ENCODE measurements at places on chromosomes 11 and 22.
A peak's percentile ranks its signal among the peaks of the same experiment; 100 is the strongest.

GRCh38 chr11:10777393-10777793 is 26.3 kb downstream of the CTR9 start:
- DNase-seq = no peak

DNA sequence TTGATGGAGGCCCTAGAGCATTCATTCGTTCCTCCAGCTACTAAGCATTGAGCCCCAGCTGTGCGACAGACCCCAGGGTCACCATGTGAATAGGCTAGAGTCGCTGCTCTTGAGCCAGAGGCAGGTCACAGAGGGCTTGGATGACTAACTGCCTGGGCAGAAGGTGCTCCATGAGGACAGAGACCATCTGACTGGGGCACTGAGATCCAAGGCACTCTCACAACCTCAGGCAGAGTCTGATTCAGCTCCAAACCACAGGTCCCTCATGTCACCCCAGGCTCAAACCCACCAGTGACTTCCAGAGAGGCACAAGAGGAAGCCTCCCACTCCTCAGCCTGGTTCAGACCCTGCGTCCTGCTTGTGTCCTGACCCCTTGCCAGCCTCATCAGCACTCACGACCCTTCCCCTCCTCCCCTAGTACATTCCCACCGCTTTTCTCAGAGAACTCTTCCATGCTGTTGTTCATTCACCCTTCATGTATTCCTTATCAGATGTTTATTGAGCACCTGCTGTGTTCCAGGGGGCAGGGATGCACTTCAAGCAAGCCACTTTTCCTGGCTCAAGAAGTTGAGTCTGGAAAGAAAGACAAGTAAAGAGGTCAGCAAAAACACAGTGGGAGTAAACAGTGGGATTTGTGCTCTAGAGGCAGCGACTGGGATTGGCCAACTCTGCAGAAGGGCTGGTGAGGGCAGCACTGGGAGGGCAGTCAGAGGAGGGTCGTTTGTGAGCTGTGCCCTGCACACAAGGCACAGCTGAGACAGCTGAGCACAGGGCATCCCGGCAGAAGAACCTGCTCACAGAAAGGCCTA is 9.3 kb downstream of the OAF start:
- no peak for DNase-seq

DNA sequence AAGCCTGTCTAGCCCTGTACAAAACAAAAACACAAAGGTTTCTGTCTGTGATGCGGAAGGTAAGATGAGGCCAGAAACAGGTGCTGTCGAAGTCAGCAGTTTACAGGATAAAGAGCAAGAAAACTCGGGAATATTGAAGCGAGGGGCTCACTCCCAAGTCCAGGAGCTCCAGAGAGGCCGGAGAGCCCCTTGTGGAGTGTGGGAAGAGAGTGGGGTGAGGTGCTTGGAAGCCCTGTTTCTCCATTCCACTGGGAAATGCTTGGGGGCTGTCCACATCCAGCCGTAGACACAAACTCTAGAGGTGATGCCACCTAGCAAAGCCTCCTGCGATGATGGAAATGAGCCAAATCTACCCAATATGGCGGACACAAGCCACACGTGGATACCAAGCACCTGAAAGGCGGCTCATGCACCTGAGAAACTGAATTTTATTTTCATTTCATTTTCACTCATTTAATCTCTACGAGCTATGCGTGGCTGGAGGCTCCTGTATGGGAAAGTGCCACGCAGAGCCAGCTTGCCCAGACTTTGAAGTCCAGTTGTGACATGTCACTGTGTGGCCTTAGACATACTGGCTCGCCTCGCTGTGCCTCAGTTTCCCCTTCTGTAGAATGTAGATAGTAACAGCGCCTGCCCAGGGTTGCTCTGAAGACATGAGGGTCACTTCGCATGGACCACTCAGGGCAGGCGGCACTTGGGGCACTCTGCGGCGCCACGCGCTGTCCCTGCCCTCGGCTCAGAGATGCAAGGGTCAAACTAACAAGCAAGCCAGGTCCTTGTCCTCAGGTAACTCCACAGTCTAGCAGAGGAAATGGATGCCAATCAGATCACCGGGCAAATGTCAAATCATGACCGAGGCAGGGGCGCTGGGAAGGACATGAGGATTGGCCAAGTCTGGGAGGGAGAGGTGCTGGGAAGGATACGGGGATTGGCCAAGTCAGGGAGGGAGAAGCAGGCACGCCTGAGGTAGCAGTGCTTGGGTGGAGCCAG is 684.7 kb downstream of the TBC1D22A start:
- no peak for DNase-seq

DNA sequence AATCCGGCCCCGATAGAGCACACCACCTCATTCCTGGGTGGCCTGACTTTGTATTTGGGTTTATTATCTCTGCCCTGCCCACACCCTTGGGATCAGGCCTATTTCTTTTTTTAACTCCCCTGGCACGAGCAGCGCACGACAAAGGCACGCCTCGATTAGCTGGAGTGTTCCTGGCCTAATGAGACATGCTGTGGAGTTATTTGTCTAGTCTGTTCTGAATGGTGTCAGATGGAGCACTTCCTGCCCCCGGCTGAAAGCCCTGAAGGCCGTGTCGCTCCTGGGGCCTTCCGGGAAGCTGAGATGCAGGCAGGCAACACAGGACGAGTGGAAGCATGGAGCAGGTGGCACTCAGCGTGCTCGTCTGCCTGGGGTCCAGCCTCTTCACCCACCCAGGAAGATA is 47.1 kb downstream of the LARGE1 start:
- DNase-seq = peak; percentile 20

- DNase-seq = no peak
Measured at GRCh38 chr11:2835296-2835695, 50.3 kb downstream of the CDKN1C start.

DNA sequence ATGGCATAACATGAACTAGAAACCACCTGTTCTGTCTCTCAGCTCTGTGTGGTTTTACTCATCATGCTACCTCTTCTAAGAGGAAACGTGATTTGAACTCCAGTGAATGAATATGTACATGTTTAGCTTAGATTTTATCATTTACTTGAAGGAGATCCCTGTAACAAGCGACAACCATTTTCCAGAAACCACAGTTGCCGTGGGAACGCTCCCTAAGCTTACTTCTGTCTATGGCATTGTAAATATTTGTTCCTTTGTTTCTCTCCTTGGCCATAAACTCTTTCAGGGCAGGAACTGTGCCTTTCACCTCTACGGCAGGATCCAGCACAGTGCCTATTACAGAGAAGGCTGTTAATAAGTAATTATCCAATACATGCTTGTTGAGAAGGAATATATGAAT is 17.1 kb upstream of the TPH1 start:
- DNase-seq = no peak

DNA sequence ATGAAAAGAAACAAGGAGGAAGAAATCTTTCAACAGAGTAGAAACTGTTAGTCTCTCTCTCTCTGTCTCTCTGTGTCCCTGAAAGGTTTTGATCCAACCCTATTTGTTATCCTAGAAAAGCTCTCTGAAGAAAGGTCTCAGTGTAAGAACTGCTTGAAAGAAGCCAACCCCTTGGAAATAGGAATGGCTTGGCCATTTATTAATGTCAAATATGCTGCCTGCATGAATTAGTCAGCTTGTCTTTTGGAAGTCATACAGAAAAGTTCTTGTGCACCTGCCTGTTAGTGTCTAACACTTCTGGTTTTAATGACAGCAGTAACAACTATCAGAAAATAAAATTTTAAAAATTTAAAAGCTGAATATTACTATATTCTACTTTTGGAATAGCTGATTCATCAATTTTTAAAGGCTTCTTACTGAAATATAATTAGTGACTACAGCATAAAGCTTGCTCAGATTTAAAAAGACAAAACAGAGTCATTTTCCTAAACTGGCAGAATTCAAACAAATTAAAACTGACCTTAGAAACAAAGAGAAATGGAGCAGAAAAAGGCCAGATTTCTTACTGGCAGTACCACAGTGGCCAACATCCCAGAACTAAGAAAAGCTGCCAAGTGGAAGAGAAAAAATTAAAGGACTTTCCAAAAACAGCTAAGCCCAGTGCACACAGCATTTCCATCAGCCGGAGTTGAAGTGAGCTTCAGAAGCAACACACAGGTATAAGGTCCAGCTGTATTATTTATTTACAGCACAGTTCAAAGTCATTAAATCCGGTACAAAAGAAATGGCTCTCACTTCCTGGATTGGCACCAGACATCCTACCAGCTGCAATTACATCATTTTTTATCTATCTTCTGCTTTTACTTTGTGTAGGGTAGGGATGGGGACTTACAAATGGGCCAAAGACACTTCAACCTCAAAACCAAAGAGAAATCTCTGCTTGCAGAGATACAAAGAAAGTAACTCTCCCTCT is 76.3 kb downstream of the PRCP start:
- no peak for DNase-seq

DNA sequence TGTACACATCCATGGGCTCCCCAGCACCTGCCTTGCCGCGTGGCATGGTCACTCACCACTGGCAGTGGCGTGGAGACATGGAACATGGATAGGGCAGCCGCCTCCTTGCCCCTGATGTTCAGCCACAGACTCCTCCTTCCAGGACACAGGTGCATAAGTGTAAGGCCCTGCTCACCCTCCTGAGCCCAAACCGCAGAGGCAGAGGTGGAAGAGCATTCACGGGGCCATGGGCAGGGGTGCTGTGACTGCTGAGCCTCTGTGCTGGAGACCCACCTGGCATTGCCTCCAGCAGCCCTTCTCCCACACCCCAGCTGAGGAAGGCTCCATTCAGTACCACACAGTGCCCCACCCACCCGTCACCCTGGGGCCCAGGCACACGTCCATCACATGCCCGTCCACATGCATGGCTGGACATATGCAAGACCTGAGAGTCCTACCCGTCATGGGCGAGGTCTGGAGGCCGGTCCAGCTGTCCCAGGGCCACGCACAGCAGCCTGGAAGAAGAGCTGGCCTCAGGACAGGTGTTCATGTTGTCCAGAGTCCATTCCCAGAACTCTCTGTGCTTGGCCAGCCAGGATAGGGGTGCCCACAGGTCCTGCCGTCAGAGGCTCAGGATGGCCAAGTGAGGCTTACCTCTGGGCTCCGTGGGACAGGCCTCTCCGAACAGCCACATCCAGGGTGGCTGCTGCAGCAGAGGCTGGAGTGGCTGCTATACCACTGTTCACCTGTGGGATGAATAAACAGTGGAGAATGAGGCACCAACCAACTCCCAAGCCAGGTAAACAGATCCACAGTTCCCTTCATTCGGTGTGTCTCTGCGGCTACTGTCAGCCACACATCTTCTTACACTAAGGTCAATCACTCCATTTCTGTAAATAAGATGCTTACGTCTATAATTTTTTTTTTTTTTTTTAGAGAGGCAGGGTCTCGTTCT is 1.7 kb upstream of the TUBGCP6 start:
- no peak for DNase-seq

DNA sequence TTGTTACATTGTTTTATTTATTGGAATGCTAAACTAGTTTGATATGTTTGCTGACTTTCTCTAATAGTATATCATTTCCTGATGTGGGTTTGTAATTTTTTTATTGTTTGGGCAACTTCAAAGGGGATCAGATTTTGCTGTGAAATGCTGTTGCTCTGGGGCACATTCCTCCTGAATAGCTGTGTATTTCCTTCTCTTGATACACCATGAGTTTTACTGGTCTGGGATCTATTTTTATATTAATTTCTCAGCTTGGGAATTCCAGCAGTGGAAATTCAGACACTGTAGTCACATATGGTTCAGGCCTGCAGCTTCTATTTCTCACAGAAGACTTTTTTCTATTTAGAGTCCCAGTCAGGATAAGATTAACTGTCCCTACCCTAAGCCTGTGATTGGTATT is 58.9 kb downstream of the RPUSD4 start:
- DNase-seq = no peak

DNA sequence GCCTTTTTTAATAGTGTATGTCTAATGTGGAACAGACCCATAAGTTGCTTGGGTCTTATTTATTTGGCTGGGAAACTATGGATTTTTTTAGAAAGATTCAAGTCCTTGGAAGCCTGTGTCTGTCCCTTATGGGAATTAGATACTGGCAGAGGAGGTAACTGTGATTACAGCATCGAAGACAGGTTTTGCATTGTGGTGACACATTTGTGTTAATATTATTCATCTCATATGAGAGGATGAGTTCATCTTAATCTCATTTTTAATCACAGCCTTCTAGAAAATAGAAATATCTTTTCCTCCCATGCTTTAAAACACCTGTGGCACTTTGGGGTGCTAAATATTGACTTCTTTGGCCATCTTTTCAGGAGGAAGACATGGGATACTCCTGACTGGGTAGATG is 9.2 kb downstream of the TAB1 start:
- DNase-seq = no peak

- peak; percentile 73 for DNase-seq
Measured at GRCh38 chr22:19986410-19987341, 29.9 kb downstream of the ARVCF start.

DNA sequence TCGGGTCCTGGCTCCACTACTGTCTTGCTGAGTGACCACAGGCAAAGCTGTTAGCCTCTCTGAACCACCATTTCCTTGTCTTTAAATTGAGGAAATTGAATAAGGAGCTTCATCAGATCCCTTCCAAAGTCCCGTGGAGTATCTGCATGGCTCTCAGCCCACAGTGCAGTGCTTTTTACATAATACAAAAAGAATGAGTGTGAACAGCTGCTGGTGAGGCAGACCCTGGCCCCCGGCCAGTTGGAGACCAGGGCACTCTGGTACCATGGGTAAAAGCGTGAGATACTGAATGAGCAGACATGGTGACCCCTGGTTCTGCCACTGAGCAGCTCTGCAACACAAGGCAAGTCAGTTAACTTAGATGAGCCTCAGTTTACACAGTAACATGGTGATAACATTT is 86.8 kb downstream of the GALNT18 start:
- no peak for DNase-seq

DNA sequence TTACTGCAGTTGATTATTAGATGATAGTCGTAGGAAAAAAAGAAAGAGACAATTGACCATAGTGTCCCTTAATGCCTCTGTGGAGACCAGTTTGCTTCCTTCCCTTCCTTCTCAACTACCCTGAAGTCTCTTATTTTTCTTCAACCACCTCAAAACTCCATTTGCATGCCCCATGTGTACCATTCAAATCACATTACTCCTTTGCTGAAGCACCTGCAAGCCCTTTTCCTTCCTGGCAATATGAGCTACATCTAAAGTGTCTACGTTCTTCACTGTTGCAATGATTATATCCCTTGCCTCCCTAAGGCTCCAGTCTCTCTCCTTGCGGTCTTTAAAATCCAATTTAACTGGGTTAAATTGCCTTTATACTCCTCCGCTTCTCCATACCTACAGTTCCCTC is 867.4 kb upstream of the API5 start:
- DNase-seq = no peak

GRCh38 chr11:10892250-10892649 is 34.4 kb upstream of the ZBED5 start:
- DNase-seq = no peak

DNA sequence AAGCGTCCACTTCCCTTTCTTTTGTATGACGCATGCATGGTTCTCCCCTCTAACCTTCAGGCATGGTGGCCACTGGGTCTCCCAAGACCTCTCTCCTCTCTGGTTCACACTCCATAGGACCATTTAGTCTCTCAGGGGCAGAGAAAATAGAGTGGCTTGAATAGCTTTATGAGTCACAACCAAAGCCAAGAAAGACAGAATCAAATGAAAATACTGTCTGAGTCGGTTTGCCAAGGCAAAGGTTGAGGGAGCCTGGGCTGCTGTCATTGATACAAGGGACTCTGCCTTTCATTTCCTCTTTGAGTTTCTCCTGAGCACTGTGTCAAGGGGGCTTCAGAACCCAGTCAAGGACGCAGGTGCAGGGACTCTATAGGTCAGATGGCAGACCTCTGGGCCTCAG is 44.2 kb downstream of the TENM4 start:
- DNase-seq = no peak
